Aortic smooth muscle cell (primary cell): ENCODE measurements at places on chromosomes 1 and 21. TPM values are rescaled to one million over a fixed set of nuclear protein-coding genes. Genes with fewer than 3 reads are reported as not detected.

The KCNA10 gene
- not detected in 2 replicates for total RNA-seq

The HEATR1 gene
- total RNA-seq, result 19.5 and 19.8 TPM in 2 replicates

The ZNF669 gene
- total RNA-seq, result 6.3 and 6.8 TPM in 2 replicates

The BARHL2 gene
- not detected in 2 replicates for total RNA-seq

The DNASE2B gene
- total RNA-seq, result not detected in 2 replicates

The C1orf87 gene
- not detected in 2 replicates for total RNA-seq
